ENCODE measurements at places on chromosomes 4 and X.

- no peak for DNase-seq
Observed at GRCh38 chrX:68717196-68717595, 69.7 kb downstream of the STARD8 start.

DNA sequence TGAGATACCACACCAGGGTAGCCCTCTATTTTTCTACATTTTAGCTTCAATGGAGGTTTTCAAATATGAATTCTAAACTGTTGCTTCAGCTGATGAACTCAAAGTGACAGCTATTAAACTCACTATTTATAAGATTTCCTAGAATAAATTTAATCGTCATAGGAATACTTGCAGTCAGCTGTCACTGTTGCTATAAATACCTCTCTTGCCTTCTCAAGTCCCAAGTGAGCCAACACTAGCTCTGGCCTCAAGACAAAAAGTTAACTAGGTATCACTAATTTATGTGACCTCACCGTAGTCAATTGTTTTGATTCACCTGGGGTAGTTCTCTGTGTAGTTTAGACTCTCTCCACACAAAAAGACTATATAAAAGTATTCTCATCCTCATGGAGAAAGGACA lies 34.3 kb upstream of the PROM1 start:
- no peak for DNase-seq

DNA sequence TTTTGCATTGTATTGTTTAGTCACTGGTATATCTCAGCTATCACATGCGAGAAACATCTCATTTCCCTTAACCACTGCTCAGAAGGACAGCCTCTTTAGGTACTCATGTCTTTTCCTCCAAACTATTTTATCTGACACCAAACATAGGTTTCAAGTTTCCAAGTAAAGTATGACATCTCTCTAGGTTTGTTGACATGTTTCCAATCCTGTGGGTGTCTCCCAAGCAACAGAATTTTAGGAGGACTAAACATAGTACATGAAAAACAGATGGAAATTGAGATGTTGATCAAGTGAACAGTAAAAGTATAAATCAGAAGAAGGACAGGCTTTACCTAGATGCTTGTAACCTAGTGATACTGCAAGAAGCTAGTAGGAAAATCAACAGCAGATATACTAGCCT lies 371.4 kb downstream of the DTHD1 start:
- no peak for DNase-seq

GRCh38 chr4:173371292-173372192 lies 788 bp downstream of the SAP30 start:
- peak; percentile 69 for DNase-seq

GRCh38 chr4:114754616-114755015 lies 156.0 kb downstream of the UGT8 start:
- no peak for DNase-seq

DNA sequence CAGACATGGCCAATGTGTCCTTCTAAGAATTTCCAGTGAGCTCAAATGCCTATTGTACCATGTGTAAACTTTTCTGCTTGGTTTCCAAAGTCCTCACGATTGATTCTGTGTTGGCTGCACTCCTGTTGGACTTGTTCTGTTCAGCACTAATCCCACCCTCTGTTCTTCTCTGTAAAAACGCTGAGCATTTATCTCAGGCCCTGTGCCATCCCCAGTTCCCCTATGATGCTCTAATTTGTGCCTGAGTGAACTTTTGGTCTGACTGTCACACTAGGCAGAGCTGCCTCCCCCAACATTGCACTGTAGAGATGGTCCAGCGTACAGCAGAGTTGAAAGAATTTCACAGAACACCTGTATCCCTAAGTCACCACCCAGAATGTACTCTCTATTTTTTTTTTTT lies 76.1 kb upstream of the STS start:
- DNase-seq, result no peak

DNA sequence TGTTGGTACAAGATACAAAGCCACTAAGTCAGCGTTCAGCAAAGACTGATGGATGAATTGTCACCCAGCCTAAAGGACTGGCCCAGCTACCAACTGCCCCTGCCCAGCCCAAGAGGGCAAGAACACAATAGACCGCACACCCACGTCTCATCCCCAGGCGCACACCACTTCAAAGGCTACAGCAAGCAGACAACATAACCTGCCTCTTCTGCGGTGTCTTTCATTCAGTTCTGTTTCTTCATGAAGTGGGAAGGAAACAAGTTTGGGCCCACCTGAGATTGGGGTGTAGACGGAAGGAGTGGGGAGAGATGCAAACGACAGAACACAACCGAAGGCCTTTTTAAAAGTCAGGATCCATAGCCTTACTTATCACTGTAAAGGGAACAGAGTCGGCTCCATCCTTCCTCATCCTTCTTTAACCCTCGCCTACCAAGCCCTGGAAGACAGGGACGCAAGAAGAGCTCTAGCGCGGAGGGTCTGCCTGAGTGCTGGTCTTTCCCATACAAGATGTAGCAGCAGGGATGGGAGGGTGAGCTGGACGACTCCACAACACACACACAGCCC lies 691 bp downstream of the SCARB2 start:
- peak; percentile 32 for DNase-seq

GRCh38 chr4:83112231-83112630 lies 2.3 kb downstream of the PLAC8 start:
- DNase-seq, result no peak

DNA sequence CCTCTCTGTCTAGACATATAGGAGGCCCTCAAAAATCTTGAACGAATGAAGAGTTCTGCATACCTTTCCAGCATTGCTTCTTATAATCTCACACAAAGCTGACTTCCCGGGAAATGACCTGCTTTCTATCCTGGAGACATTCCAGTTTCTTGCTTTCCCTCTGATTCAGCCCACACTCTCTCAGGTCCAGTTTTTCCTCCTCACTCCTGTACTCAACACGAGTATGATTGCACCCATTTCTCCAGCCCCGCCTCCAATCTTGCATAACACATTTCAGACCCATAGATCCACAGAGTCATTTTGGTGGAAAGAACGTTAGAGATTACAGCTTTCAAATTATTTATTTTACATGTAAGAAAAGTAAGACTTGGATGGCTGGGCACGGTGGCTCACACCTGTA lies 127.5 kb upstream of the TLR3 start:
- DNase-seq, result no peak

DNA sequence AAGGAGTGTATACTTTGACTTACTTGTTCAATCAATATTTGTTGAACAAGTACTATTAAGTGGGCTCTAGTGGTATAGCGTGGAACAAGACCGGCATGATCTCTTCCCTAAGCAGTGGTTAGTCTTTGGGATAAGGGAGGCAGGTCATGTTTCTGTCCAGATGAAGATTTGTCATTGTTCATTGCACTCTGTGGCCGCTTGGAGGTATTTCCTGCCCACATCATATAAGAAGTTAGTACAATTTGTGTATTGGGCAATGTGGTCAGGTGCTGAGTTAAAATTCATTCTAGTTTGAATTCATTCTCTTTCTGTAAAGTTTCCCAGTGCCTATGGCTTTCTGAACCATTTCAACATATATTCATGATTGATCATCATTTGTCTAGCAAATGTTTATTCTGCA lies 101.1 kb upstream of the SHISA3 start:
- no peak for DNase-seq

DNA sequence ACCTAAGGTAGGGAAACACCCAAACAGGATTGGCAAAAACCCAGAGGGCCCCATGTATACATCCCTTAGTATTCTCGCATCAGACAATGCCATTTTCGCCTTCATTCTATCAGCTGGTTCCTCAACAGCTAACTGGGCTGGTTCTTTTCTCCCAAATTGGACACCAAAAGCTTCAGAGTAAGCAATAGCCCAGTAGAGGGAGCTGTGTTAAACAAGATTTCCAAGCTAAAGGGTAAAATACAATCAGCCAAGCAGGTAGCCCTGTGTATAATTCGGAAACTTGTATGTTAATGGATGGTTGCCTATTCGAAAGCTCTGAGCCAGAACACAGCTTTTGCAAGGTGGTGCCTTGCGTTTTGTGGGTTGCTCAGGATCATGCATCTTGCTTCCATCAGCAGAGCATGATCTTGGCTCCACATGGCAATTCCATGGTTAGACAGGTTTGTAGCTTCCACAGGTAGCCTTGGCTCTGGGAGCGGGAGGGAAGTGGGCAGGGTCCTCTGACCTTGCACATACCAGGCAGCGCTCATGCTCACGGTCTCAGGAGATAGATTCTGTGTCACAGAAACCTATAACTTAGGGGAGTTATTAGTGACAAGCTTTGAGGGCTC lies 115.2 kb upstream of the LNX1 start:
- DNase-seq, result no peak

DNA sequence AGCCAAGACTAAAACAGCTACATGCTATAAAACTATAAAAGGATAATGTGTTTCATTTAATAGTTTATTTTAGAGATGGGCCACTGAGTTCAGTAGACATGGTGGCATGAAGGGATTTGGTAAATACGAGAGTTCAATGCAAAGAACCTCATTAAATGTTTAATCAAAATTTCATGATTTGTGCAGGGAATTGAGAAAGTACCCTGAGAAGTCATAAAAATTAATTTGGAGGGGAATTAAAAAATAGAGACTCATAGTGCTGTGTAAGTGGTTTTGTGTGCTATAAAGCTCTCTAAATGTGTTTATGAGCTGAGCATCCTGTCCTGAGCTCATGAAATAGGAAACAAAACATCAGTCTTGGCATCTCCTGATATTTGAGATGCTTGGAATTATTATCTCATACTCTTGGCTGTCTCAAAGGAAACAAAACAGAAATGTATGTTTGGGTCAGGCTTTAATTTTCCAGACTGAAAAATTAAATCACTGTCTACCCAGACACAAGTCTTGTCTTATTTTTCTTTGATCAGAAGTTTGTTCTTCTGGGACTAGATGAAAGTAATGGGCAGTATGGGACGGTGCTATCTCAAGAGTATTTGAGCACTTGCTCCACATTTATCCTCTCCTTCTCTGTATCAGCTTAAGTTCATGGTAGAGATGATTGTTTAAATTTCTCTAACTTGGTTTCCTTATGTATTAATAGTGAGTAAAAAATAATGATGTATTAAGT lies 38.0 kb upstream of the EMCN start:
- no peak for DNase-seq

- DNase-seq, result no peak
Observed at GRCh38 chr4:20878806-20879205, 178.5 kb downstream of the PACRGL start.

GRCh38 chr4:186144946-186145569 lies 40.6 kb downstream of the FAM149A start:
- DNase-seq, result peak; percentile 40

DNA sequence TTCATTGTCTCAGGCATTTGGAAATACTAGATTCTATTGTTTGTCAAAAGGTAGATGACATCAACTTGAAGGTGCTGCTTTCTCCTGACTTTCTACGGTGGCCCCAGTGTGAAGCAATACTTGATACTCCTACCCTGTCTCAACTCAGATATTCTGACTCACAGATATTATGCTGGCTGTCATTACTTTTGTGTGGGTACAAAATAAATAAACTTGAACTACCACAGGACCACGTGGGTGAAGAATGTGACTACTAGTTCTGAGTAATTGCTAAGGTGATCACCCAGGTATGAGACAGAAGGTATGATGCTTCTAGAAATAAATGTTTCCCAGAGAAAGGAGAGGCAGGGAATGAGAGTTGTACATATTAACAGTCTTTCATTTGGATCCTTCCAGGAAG lies 275.3 kb upstream of the SPOCK3 start:
- no peak for DNase-seq

DNA sequence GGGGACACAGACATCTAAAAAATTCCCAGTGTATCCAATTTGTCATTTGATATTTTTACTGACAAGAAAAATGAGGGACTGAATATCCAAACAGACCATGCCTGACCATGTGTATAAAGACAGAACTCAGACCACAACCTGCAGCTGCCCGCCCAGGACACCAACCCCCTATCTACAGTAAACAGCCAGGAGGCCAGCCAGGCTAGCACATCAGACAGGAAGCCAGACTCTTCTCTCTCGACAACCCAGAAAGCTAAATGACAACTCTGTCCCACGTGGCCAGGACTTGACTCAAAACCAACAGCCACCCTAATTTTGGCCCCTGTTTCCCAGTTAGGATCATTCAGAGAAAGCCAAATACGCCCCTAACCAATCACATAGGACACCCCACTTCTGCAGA lies 15.1 kb downstream of the AFAP1 start:
- no peak for DNase-seq

GRCh38 chrX:121832446-121832845 lies 785.0 kb downstream of the GLUD2 start:
- no peak for DNase-seq

- DNase-seq, result no peak
Observed at GRCh38 chr4:101183666-101184373, 163.5 kb downstream of the PPP3CA start.

- DNase-seq, result no peak
Observed at GRCh38 chr4:21827575-21827974, 121.0 kb downstream of the KCNIP4 start.

Data from anterior cingulate cortex (tissue), 58 donors.